ENCODE measurements at places on chromosomes 7 and 10.
A peak's percentile ranks its signal among the peaks of the same experiment; 100 is the strongest.

DNA sequence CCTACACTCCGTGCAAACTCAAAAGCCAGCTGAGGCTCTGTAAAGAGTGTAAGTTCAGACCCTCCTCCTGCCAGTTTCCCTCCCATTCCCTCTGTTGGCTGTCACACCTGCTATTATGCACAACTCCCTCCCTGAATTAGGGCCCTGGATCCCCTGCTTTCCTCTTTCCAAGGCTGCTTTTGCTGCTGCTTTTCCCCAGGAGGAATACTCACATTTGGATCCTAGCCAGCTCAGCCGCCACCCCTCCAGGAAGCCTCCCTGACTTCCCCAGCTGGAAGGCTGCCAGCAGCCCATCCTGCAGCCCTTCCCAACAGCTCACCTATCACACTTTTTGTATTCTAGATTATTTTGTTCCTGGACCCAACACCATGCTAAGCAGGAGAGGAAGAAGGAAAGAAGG is 40.9 kb upstream of the WDR11 start:
- no peak for DNase-seq

GRCh38 chr10:50310560-50311174 is 59.4 kb upstream of the ASAH2 start:
- DNase-seq = peak; percentile 34

DNA sequence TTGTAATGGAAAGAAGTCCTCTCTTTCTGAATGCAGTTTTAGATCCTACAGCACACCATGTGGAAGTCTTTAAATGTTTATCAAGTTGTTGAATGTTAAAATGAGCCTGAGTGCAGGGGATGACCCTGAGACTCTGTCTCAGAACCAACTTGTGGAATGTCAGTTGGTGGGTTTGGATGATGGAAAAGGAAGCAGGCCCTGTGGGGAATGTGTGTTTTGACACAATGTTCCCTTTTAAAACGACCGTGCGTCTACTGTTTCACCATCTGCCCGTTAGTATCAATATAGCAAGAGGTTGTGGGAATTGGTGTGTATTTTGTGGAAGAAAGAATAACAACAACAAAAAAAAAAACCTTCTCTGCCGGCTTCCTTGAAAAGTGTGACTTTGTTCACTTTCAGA is 8.3 kb downstream of the DYNC1I1 start:
- no peak for DNase-seq

DNA sequence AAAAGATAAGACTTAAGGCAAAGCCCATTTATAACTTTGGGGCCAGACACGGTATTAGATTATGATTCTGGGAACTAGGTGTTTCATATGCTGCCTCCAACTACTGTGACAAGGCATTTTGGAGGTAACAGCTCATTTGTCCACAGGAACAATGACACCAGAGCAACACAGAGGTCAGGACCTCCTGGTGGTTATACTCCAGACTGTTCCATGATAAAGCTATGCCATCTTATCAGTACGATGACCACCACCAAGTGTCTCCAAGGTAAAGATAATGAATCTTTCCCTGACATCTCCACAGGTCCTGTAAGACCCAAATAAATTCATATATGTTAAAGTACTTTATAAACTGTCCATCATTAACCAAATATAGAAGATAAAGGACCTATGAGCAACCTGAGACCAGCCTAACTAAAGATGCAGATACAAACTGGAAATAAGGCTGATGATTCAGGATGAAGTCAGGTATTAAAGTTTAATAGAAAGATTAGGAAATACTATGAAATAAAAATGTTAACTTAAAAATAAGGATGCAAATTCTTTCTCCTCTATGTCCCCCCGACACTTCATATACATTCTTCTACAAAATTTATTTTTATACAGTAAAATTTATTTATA is 26.2 kb downstream of the CUL2 start:
- no peak for DNase-seq

DNA sequence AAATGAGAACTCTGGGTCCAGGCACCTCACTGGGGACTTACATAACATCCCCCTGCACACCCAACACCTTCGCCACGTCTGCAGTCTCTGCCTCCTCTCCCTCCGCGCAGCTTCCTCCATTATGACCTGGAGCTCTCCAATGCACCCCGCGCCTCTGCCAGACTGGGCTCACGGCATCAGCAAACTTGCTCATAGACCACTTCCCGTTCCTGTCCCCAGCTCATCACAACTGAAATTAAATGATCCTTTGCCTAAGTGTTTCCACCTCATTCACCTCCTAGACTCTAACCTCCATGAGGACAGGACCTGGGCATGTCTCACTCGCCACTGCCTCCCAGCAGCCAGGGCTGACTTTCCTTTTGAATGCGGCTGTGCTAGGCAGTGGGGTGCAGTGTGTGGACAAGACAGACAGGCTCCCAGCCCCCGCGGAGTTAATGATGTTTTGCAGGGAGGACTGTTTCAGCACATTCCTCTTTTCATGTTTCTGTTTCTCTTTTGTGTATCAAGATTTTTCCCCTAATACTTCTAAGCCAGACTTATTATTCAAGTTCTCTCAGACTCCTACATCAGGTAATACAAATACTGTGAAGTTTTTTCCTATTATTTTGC is 18.8 kb downstream of the CHST15 start:
- DNase-seq = no peak

- DNase-seq = no peak
Observed at GRCh38 chr7:157208571-157209413, 70.1 kb downstream of the UBE3C start.

GRCh38 chr7:148611692-148612091 is 21.1 kb downstream of the C7orf33 start:
- DNase-seq = no peak

GRCh38 chr7:2794836-2795636 is 49.1 kb downstream of the GNA12 start:
- DNase-seq = no peak

GRCh38 chr7:21850531-21851285 is 95.0 kb downstream of the CDCA7L start:
- peak; percentile 5 for DNase-seq

- no peak for DNase-seq
Observed at GRCh38 chr7:78528964-78529363, 730.4 kb downstream of the PHTF2 start.

DNA sequence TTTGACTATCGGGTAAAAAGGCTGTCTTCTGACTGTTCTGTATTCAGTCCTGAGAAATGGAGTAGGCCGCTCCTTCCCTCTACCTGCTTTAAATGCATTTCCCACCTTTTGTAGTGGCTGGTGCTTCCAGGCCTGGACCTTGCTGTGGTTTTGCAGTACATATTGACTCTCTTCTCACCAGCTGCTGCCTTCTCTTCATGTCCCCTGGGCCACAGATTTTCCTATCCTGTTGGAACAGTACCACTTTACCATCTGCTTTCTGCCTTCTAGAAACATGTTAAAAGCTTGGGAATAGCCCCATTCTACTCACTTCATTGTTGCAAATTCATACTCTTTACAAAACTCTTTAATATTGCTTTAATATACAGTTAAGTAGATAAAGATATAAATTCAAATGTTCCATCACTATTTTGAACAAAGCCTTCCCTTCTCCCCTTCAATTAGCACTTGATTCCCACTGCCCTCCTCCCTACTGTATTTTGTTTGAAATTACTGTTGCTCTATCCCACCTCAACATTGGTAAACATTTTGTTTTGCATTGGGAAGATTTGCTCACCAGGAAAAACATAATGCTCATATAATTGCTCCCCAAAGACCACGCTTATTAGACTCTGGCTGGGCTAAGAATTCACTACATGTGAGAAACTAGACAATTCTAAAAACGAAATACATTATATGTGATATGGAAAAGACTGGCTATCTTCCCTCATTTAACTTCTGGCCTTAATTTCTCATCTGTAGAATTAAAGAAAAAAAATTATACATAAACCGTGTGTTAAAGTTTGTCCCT is 17.3 kb upstream of the SEMA3C start:
- DNase-seq = no peak

DNA sequence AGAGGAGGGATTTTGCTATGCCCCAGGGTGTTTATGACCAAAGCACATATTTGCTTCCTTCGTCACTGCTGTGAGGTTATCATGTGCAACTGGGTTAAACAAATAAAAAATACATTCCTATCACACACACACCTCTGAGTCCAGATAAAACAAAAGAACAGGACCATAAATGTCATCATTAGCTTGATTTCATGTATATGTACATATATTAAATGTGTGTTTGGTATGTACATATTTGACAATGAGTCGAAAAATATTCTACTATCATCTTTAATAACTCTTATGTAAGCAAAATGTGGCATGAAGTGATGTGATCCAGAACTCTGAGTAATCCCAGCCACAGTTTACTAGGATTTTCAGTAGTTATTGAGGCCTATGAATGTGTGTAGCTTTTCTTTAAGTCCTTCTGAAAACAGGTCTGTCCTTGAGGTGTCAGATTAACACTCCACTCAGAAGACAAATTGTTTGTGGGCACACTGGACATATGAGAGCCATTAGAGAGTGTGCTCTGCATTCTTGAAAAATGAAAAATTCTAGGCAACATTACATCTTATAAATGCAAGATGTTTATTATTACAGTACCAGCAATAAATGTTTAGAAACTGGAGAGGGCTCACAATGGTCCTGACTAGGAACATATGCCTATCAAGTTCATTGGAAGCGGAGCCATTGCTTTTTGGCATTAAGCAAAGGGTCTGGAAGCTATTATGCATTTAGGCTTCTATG is 335.1 kb upstream of the SEMA3A start:
- DNase-seq = peak; percentile 58

DNA sequence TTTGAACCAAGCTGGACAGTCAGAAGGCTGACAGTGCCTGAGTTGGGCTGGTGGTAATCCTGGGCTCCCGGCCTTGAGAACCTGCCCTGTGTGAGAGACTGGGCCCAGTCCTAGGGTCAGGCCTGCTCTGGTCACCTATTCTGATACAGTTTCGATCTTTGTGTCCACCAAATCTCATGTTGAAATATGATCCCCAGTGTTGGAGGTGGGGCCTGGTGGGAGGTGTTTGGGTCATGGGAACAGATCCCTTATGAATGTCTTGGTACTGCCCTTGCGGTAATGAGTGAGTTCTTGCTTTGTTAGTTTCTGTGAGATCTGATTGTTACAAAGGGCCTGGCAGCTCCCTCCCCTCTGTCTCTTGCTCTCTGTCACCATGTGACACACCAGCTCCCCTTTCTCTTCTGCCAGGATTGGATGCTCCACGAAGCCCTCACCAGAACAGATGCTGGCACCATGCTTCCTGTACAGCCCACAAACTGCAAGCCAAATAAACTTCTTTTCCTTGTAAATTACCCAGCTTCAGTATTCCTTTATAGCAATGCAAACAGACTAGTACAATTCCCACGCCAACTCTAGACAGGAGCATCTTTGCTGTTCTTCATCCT is 111.8 kb upstream of the ZNF438 start:
- no peak for DNase-seq

DNA sequence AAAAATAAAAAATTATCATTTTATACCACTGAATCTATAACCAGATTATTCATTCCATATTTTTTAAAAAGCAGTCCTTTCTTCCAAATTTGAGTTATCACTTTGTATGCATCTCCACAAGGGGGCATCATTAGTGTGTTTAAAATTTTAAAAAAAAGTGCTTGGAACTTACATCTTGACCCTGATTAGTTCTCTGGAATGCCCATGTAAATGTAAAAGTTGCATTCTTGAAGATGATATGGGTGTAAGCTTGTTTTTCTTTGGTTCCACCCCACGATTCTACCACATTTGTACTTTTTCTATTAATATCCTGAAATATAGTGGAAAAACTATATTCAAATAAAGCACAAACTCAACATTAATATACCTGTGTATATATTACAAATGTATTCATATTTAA is 144.9 kb downstream of the ELAPOR2 start:
- peak; percentile 47 for DNase-seq

- DNase-seq = no peak
Observed at GRCh38 chr10:106440767-106441166, 723.7 kb downstream of the SORCS1 start.

DNA sequence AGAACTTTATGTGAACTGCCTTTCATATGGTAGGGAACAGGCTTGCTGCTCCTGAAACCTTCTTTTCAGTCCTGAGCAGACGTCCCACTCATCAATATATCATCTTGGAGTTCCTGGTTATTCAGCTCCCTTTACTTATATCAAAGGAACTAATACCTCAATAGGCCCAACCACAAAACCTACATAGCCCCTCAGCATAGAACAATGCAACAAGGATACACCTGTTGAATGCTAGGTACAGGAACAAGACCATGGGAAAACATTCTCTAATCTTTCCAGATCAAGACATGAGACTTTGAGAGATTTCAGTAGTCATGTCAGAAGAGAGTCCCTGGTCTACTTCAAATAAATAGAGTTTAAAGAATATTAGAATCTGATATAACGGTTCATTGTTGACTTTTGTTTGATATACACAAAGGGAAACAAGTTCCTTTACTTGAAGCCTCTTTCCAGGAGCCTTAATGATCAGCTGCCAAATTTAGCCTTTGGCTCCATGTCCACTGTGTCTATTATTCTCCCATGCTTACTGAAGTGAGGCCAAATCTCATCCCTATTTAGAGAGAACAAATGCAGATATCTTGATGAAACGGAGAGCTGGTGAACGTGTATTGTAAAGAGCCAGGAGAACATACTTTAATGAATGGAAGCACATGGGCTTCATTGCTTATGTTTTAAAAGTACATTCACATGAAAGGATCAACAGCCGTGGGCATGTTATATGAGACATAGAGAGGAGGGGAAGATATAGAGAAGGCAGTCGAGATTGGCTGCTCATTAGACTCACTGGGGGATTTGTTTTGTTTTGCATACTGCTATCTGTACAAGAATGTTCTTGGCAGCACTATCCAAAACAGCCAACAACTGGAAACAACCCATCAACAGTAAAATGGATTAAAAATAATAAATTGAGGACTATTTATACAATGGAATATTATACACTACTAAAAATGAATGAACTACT is 9.5 kb downstream of the RHOBTB1 start:
- DNase-seq = no peak

DNA sequence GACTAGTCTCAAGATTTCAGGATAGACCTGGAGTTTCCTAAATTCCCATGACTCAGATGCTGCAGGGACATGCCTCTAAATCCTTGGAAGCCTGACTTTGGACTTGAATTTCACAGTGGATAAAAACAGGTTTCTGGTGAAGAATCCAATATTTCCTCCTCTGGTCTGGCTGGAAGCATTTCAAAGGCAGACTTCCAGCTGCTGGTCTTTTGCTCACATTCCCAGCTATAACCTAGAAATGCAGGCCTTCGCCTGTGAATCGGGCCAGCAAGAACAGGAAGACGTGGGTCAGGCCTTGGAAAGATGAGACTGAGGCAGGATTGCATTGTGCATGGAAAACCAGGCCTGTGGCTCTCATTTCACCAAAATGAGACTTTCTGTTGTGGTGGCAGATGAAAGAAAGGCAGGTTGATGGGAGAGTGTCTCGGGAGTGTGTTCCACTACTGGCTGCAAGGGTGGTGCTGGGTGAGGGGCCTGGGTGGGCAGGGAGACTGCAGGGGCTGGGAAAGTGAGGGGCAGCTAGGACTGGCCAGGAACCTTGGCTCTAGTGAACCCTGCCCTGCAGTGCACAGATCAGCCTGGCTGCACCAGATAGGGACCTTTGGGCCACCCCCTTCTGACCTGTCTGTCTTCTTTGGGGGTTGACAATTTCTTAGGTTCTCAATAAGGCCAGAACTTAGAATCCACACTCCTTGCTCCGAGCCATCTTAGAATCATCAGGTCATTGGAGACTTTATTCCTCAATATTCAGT is 488.8 kb upstream of the MKI67 start:
- DNase-seq = no peak
